ENCODE measurements at places on chromosomes 13 and 19.

DNA sequence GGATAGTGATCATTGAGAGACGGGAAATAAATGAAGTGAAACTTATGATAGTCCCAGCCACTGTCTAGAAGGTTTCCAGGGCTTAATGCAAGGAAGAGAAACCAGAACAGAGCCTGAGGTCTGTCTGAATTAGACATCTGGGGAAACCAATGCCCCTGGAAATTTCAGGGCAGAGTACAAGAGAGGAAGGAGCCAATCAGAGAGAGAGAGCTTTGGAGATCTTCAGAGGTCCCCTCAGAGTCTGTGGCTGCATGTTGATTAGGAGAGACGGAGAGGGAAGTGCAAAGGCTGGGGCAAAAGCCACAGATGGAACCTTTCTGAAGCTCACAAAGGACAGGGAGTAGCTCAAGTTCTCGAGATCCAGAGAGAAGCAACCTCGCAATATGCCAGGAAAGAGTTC lies 378.0 kb downstream of the DNAJC15 start:
- no peak for DNase-seq

- DNase-seq, result no peak
These were observed 103.3 kb upstream of the USP29 start for GRCh38 chr19:57016491-57016890.

DNA sequence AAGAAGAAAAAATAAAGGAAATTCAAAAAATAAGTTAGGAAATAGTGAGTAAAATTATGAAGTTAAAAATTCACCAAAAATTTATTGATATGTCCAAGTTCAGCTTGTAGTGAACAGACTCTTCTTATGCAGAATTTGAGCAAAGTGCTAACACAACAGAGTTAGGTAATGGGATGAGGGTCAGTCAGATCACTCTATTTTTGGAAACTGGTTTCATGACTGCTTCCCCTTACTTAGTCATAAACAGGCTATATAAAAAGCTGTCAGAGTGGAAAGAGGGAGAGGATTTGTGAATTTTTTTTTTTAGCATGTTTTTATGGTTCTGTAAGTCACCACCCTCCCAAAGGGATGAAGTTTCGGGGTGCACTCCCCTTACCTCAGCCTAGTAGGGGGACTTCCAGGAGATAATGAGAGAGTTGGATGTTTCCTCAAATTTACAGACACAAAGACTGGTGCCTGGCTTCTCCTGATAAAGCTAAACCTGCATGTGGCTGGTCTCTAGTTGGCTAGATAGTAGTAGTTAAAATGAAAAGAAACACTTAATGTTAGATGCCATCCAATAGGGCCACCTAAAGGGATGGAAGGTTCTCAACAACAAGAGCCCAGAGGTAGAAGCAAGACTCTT lies 4.5 kb downstream of the CPB2 start:
- no peak for DNase-seq

DNA sequence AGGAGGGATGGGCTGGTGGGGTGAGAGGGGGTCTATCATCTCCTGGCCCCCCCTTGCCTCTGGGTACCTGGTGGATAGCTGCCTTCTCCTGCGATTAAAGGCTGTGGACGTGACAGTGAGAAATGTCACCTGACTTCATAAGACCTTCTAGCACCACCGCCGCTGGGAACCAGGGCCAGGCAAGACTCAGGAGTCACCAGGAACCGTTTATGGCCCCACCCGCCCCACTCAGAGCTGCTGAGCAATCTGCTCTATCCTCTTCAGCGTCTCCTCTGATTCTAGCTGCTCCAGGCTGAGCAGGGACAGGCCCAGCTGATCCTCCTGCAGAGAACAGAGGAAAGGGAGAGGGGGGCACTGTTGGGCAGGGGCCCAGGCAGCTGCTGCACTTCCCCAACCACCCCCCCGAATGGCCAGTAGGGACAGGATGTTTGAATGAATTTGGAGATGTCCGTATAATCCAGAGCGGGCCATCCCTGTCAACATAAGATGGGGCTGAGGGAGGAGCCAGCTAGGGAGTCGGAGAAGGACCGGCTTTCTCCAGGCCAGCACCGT lies 10.9 kb downstream of the KLC3 start:
- DNase-seq, result peak; percentile 17

DNA sequence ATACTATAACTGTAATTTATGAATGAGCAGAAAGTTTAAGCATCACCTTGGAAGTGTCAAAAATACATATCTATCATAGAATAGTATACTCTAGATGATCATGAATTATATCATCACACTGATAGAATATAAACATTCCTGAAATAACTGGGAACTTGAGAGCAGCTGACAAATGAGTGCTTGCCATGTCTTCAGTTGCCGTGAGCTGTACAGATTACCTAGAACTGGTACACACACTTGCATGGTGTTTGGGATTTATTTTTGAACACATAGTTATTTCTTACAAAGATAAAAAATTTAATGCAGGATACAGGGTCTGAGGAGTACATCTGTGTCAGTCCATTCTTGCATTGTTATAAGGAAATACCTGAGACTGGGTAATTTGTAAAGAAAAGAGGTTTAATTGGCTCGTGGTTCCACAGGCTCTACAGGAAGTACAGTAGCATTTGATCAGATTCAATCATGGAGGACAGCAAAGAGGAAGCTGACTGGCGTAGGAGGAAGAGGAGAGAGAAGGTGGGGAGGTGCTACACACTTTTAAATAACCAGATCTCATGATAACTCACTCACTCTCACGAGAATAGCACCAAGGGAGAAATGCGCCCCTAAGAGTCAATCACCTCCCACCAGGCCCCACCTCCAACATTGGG lies 60.4 kb upstream of the MBNL2 start:
- no peak for DNase-seq

DNA sequence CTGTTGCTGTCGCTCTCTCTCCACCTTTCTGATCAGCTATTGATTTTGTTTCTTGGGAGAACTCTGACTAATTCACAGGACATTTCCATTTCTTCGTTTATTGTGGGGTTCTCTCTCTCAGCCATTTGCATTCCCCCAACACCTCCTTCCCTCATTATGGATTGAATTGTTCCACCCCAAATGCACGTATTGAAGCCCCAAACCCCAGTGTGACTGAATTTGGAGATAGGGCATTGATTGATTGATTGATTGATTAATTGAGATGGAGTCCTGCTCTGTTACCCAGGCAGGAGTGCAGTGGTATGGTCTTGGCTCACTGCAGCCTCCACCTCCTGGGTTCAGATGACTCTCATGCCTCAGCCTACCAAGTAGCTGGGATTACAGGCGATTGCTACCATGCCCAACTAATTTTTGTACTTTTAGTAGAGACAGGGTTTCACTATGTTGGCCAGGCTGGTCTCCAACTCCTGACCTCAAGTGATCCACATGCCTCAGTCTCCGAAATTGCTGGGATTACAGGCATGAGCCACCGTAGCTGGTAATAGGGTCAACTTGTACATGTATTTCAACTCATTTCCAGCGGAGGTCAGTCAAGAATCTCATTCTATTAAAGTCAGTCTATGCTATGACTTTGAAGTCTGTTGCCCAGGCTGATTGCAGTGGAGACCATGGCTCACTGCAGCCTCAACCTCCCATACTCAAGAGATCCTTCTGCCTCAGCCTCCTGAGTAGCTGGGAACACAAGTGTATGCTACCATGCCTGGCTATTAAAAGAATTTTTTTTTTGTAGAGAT lies 13.6 kb downstream of the NFILZ start:
- DNase-seq, result no peak

GRCh38 chr19:35643255-35644205 lies 2.0 kb downstream of the ETV2 start:
- DNase-seq, result peak; percentile 94

DNA sequence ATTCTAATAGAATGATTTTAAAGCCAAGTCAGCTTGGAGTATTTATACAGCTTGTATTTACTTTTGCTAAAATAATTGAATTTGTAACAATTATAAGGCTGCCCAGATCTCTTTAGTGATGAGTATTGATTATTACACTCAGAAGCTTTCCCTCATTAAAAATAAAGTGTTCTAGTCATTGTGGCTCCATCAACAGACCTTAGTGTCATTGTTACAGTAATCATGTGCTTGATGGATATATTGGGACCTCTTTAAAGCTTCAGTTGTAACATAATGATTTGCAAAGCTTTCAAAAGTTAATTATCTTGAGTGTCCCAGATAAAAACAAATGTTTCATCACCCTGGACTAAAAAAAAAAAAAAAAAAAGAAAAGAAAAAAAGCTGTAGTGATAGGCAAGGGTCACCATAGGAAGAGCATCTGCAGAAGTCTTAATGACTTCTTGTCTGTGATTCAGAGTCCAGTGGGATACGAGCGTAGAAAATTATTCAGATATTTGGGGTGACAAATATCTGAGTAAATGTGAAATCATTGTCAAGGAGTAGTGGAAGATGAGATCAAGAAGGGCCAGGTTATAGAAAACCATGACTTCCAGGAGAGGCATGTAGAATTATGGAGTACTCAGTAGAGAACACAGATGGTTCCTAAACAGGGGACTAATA lies 369.6 kb downstream of the DCT start:
- no peak for DNase-seq

GRCh38 chr19:11447347-11448262 lies 12.2 kb downstream of the PRKCSH start:
- DNase-seq, result no peak

DNA sequence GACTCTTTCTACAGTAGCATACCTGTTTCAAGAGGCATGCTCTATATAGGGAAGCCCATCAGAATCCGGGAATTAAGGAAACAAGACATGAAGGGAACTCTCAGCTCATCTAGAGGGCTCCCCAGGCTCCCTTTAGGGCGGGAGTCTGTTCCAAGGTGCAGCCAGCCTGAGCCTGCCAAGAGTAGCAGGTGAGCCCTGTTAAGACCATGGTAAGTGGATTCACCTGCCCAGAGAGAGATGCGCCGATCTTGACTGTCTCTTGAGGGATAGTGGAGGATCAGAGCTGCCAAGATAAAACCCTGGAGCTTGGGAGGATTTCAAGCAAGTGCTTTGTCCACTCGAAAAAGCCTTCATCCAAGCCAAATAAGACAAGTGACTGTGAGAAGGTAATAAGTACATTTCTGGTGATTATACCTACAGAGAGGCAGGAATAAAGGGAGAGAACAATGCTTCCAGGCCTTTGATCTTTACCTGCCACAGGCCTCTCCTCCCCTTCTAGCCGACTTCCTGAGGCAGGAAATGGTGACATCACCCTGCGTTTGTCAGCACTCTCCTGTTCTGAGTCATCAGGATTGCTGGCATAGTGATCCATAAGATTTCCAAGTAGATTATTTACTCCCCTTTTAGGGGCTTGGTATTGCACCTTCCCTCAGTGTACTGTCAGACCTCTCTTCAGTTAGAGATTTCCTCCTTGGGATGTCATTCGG lies 31.5 kb downstream of the KLF5 start:
- DNase-seq, result no peak

- DNase-seq, result no peak
These were observed 16.2 kb upstream of the AP1M2 start for GRCh38 chr19:10603084-10603872.

GRCh38 chr13:31747966-31748365 lies 8.6 kb downstream of the RXFP2 start:
- no peak for DNase-seq

DNA sequence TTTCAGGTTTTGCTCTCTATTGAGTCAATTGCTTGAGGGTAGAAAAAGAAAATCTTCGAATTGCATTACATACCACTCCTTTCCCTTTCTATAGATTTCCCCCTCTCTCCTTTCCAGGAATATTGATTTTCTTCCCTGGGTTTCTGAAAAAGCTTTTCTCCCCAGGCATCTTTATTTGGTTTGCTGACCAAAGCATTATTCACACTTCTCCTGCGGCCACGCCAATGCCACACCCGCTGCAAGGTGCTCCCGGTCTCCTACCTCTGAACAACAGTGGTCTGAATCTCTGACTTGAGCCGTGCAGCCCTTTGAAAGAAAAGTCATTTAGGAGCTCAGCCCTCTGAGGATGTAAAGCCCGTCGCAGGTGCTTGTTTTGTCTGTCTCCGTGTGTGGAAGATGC lies 350.9 kb upstream of the TMTC4 start:
- DNase-seq, result no peak

GRCh38 chr19:4593409-4593851 lies 33.9 kb upstream of the SEMA6B start:
- DNase-seq, result no peak
